Amniotic stem cell (primary cell): ENCODE measurements at places on chromosomes 3 and 15.
A peak's percentile ranks its signal among the peaks of the same experiment; 100 is the strongest.

DNA sequence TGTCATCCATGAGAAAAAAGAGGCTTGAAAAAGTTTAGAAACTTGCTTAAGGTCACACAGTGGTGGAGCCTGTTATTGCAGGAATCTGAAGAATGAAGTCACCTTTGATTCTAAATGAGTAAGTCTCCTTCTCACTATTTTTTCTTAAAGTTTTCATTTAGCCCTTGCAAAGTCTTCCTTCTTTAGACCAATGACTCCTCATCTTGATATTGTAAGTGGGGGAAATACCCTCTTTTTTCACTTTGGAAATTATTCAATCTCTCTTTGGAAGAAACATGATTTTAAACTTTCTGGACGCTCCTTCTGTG, 787 bp upstream of the SLMAP start:
- no peak for DNase-seq

DNA sequence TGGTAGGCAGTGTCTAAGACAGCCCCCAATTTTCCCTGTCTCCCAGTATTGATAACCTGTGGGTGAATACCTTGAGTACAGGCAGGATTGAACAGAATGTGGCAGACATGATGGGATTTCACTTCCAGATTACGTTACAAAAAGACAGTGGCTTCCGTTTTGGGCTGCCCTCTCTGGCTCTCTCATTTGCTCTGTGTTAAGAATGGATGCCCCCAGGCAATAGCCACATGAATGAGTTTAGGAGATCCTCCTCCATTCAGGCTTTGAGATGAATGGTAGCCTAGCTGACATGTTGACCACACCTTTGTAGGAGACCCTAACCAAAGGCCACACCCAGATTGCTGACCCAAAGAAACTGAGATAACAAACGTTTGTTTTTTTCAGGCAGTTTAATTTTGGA, 34.3 kb downstream of the UBXN7 start:
- no peak for DNase-seq

DNA sequence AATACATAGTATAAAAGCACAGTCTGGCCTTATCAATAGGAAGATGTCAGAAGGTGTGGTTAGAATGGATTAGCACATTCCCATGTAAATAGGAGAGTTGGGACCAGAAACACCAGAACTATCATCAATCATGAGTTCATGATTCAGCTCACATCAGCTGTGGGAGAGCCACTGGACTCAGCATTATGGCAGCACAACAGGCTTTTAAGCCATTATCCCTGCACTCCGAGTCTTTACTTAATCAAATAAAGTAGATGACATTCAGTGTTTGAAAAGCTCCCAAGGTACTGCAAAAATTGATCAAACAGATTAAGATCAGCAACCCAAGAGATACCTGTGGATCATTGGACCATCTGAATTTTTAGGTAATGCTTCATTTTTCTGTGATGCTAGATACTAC, 24.7 kb downstream of the PARP14 start:
- DNase-seq, result no peak

GRCh38 chr3:49998326-49998725, 58.4 kb downstream of the RBM6 start:
- no peak for DNase-seq

GRCh38 chr3:39781632-39782031, 27.8 kb upstream of the MYRIP start:
- no peak for DNase-seq

DNA sequence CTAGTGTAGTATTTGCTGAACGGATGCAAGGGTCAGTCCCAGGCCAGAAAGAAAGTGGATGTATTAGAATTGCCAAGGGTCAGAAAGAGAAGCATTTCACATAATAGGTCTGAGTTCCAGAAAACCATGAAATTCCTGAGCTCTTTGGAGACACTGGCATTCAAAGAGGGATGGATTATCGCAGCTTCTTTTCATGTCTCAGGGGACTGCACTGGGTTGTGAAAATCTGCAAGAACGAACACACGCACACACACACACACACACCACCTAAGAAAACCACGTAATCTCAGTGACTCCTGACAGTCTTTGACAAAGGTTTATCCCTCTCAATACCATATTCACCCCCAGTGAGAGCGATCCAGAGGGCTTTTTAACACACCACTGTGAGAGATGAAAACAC, 57.9 kb downstream of the TIPARP start:
- DNase-seq, result no peak

GRCh38 chr3:13713396-13713795, 164.5 kb downstream of the FBLN2 start:
- no peak for DNase-seq

DNA sequence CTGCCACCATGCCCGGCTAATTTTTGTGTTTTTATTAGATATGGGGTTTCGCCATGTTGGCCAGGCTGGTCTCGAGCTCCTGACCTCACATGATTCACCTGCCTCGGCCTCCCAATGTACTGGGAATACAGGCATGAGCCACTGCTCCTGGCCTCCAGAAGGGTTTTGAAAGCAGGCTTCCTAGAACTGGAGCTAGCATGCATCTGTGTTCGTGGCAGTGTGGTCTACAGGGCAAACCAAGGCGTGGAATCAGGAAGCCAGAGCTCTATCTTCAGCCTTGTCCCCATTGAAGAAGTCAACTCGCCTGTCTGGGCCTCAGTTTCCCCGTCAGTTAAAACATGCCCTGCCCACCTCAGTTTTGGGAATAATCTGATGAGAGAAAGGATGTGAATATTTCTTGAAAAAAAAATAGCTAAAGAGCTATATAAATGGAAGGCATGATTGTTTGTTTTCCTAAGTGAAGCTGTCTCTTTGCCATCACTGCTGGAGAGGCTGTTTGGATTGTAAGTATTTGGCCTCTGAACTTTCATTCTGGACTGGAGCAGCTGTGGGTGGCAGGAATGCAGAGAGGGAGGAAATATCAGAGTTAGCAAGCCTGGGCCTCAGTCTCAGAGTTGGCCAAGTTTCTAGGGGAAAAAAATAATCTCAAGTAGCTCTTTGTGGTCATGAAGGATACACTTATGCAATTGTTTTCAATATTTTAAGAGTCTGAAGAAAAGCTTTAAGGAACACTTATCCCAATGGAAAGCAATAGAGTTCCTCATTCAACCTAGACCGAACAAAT, 36.5 kb upstream of the UACA start:
- peak; percentile 72 for DNase-seq

- DNase-seq, result no peak
Observed at GRCh38 chr3:62233065-62233464, 140.3 kb downstream of the FEZF2 start.

DNA sequence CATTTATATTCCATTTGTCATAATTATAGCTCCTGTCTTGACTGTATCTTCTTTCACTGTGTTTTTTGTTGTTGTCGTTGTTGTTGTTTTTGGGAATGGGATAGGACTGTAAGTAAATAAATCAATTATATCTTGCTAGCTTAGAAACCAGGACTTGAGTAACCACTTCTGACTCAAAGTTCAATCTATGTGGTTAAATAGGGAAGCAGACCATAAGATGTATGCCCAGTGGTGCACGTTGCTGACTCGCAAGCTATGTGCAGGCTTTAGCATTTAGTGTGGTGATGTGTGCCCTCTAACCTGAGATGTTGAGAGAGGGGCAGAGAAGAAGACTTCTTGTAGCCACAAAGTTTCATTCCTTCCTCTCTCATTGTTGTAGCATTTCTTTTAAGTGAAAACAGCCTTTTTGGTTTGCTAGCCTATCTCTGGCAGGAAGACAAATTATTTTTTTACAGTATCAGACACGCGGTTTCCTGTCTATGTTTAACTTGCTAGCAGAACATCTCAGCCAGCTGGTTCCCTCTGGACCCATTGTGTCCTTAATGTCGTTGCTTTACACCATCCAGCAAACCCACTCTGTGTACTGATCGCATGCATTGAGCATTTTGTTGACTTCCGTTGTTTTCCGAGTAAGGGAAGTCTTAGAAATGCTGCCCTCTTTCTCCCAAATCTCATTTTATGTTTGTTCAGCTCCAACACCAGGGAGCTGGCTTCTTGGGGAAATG, 52.1 kb downstream of the TGFBR2 start:
- DNase-seq, result no peak

- no peak for DNase-seq
Observed at GRCh38 chr3:102206511-102207031, 228.2 kb upstream of the ZPLD1 start.

- no peak for DNase-seq
Observed at GRCh38 chr3:32819551-32820348, 2.0 kb downstream of the TRIM71 start.

- no peak for DNase-seq
Observed at GRCh38 chr3:29971895-29972294, 634.5 kb upstream of the TGFBR2 start.

DNA sequence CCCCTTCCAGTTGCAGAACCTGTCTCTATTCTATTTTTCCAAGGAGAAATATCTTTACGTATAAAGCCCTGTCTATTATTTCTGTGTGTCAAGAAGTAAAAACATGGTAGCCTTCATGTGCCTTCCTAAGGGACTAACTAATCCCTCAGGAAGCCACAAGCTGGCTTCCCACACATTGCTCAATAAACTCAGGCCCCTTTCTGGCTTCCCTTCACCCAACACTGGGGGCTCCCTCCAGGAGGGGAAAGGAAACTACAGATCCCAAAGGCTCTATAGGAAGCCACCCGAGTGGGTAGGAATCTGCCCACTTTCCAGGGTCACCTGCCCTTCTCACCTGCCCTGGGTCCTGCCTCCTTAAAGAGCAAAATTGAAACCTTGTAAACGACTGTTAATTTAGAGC, 4.6 kb downstream of the TLE3 start:
- DNase-seq, result no peak

GRCh38 chr3:12120374-12121140, 38.2 kb downstream of the TIMP4 start:
- no peak for DNase-seq

GRCh38 chr3:171358181-171358880, 101.9 kb downstream of the TNIK start:
- no peak for DNase-seq

- no peak for DNase-seq
Observed at GRCh38 chr3:133479895-133480669, 80.2 kb downstream of the BFSP2 start.

GRCh38 chr3:129504471-129505100, 23.9 kb upstream of the RHO start:
- no peak for DNase-seq

- no peak for DNase-seq
Observed at GRCh38 chr3:194632226-194632808, 902 bp downstream of the TMEM44 start.

DNA sequence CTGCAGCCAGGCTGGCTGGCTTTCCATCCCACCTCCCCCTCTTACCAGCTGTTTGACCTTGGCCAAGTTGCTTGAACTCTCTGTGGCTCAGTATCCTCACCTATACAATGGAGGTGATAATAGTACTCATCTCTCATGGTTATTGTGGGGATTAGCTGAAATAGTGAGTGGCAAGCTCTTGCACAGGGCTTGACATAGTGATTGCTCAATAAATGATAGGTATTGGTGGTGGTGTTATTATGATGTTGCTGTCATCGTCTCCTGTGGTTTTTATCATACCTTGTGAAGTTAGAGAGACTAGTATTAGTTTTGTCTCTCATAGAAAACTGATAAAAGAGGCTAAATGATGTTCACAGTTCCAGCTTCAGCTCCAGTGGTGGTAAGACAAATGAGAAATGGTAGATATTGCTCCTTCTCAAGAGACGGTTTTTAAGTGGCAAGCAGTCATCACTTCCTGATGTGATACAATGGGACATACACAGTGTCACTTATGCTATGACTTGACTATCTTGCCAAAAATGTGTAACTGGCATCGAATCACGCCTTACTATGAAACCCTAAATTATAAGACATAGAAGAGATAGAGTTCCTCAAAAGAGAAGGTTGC, 12.1 kb upstream of the UBE2E1 start:
- DNase-seq, result no peak

DNA sequence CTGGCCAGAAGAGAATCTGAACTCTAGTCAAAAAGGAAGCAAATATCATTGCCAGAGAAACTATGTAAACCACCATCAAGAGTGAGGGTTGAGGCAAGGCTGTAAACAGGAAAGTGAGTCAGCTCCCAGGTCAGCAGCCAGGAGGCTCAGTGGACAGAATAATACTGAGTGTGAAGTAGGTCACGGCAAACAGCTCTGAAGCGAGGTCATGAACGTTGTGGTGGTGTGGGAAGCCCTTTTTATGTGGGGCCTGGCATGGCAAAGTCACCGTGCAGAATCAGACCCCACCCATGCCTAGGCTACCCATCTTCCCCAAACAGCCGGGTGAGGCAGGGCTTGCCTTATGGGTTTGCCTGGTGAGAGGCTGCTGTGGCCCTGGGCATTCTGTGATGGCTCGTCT, 43.9 kb downstream of the THBS1 start:
- DNase-seq, result peak; percentile 46

GRCh38 chr3:122533480-122533879, 18.7 kb upstream of the KPNA1 start:
- no peak for DNase-seq

- DNase-seq, result no peak
Observed at GRCh38 chr3:156847752-156848448, 21.7 kb downstream of the LEKR1 start.

GRCh38 chr3:188126934-188127333, 27.0 kb upstream of the LPP start:
- DNase-seq, result no peak

DNA sequence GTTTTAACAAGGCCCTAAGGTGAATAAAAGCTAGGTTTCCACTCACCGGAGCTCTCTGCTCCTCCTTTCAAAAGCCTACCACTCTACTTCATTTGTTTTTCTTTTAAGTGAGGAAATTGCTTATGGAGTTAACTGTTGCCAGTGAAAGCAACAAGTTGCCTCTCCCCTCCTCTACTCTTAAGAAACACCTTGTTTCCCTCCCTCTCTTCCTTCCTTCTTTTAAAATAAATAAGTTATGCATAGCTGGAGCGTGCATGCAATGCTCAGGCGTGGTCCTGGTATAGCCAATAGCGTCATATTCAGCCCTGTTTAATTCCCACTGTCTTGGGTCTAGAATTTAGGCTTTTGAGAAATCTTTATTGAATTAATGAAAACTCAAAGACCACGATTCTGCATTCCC, 101.1 kb upstream of the IGF1R start:
- no peak for DNase-seq
